ENCODE measurements at places on chromosomes 3 and 15. TPM values are rescaled to one million over a fixed set of nuclear protein-coding genes. Genes with fewer than 3 reads are reported as not detected.

GRCh38 chr15:100721758-100722550 lies 119.6 kb downstream of the ASB7 start:
- no peak for DNase-seq
- H3K4me1 ChIP-seq = no peaks in the 10 kb centered on the region
- no peak overlapping the region for H3K27ac ChIP-seq
- H3K27me3 ChIP-seq = no peaks in the 10 kb centered on the region
- no peak overlapping the region for H3K4me3 ChIP-seq

Gene PROS1
- total RNA-seq = 0.40 TPM

GRCh38 chr3:192220915-192221314 lies 506.4 kb downstream of the FGF12 start:
- no peaks in the 10 kb centered on the region for H3K4me1 ChIP-seq
- H3K27me3 ChIP-seq = no peaks in the 10 kb centered on the region
- H3K27ac ChIP-seq = no peak overlapping the region
- H3K4me3 ChIP-seq = no peak overlapping the region

Gene LRRC2
- total RNA-seq = 0.04 TPM

Data from CD8-positive, alpha-beta memory T cell (primary cell).